Hepatic stellate cell (primary cell): ENCODE measurements at places on chromosomes 3 and 15.
A peak's percentile ranks its signal among the peaks of the same experiment; 100 is the strongest.

GRCh38 chr3:37785736-37786135 lies 75.9 kb upstream of the CTDSPL start:
- no peak for DNase-seq

DNA sequence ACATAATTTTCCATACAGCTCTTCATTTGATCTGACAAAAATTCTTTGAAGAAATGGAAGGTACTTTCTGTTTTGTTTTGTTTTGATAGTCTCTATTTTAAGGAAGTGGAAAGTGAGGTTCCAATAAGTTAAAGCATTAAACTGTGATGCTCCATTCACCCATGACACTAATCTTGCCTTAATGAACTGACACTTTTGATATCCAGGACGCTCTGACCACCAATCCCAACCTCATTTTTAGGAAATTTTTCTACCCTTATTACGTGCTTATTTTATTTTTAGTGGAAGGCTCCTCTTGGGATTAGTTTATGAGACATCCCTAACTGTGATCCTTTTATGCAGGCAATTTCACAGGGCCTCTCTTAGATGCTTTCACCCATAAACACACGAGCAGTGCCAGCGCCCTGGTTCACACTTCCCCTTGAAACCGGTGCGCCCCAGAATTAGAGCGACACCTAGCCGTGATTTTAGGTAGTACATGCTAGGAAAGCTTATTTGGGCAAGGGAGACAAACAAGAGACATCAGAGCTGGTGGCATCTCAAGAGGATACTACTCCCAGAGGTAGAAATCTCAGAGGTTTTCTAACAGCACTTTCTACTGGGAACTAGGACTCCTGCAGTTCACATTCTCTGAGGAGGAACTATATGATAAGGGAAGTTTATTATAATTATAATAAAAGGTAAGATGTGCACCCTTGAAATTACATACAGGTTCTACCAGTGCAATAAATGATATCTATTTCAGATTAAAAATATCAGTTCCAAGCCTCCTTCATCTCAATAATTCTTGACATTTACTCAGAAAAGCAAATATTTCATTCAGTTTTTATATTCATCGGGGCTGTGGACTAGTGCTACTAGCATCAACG lies 173.9 kb downstream of the SLC9A9 start:
- peak; percentile 36 for DNase-seq

DNA sequence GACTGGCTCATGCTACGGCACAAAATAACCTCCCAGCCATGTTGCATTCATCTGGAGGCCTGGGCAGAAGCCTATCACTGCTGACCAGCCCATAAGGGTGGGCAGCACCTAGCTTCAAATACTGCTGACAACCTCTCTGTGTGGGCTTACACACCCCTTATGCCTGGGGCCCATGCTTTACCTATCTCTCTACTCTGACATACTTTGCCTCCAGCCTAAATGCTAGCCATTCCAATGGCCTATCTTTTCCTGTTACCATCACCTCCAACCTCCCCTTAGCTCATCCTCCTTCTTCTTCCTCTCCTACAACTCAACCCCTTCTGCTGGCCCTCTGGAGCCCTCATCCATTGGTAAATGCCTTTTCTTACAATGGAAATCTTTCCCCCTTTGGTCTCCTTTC lies 41.0 kb upstream of the PPP2R3A start:
- DNase-seq: no peak

DNA sequence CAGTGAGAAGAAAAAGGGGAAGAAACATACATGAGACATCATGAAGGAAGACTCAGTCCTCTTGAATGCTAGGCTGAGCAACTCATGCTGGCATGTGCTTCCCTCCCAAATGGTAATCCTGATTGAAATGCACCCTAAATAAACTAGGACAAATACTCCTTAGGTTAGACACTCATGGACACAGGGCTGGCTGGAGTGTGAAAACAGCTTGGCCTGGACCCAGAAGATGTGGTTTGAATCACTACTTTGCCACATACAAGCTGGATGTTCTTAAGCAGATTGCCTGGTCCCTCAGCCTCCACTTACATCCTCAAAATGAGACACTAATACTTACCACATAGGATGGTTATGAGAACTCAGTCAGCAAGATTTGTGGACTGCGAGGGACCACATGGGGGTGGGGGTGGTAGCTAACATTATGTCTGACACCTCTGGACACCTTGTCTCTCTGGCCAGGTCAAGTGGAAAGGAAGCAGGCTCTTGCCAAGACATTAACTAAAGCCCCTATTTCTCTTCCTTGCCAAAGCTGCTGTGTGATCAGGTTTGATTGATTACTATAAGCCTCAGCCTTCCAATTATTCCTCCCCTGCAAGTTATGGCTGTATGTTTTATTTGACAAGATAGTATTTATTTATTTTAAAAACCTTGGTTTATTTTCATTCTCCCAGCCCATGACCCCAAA lies 138.9 kb upstream of the SLC7A14 start:
- no peak for DNase-seq

DNA sequence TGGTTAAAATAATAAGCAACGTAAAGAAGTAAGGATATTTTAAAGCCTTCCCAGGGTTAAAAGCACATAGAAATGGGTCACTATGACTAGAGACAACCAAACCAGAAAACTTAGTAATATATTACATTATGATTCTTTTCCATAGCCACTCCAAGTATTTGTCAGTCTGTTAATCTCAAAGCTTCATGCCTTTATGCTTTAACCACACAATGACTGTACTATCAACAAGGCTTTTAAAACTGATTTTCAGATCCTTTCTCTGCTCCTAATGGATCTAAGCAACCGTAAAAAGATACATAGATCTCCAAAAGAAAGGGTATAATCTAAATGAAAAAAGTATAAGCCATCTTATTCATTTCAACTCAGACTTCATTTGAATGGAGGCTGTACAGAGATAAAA lies 14.4 kb downstream of the SECISBP2L start:
- DNase-seq: no peak

DNA sequence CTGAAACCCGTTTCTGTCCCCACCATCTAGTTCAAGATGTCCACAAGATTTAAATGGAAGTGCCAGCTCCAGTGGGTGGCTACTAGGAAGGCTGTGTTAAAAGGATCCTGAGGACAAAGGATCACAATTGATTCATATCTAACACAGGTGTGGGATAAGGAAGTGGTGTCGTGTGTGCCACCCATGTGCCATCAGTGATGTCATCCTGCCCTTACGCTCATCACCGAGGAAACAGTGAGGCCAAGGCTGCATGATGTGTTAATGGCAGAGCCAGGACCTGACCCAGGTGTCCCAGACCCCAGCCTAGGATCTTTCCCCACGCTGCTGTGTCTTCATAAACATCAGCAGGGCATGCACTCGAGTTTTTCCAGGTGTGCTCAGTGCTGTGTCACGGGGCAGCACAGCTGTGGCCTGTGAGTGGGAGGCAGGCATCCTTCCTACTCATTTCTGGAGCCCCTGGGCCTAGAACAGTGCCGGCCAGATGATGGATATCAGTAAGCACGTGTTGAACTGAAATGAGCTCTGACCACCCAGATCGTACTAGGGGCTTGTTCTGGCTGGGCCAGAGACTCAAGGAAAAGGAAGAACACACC lies 10.6 kb upstream of the TGM5 start:
- DNase-seq: no peak

DNA sequence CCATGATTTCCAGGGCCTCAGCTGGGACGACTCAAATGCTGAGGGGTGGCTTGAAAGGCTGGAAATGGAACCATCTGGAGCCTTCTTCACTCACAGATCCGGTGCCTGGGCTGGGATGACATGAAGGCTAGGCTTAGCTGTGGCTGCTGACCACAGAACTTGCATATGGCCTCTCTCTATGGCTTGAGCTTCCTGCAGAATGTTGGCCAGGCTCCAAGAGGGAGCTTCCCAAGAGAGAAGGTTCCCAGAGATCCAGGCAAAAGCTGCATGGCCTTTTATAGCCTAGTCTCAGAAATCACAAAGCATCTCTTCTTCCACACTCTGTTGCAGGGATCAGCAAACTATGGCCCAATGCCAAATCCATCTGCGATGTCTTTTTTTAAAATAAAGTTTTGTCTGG lies 44.8 kb downstream of the GATM start:
- peak; percentile 14 for DNase-seq

GRCh38 chr3:135448520-135448919 lies 517.0 kb upstream of the PPP2R3A start:
- DNase-seq: no peak
